H9 (cell line): ENCODE measurements at places on chromosomes 16 and 17. TPM values are rescaled to one million over a fixed set of nuclear protein-coding genes. Genes with fewer than 3 reads are reported as not detected.

DNA sequence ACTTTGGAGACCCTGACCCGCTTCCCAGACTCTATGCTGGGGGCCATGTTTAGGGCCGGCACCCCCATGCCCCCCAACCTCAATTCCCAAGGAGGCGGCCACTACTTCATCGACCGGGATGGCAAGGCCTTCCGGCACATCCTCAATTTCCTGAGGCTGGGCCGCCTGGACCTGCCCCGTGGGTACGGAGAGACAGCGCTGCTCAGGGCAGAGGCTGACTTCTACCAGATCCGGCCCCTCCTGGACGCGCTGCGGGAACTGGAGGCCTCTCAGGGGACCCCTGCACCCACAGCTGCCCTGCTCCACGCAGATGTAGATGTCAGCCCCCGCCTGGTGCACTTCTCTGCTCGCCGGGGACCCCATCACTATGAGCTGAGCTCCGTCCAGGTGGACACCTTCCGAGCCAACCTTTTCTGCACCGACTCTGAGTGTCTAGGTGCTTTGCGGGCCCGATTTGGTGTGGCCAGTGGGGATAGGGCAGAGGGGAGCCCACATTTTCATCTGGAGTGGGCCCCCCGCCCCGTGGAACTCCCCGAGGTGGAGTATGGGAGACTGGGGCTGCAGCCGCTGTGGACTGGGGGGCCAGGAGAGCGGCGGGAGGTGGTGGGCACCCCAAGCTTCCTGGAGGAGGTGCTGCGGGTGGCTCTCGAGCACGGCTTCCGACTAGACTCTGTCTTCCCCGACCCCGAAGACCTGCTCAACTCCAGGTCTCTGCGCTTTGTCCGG lies 1.1 kb downstream of the KCTD11 start:
- H3K4me1 ChIP-seq: 0 out of 2 replicates have a peak, but pooled peaks cover 2% of the 10 kb centered on the region
- H3K27me3 ChIP-seq: no peaks in the 10 kb centered on the region
- H3K36me3 ChIP-seq: no peaks in the 10 kb centered on the region
- no peak overlapping the region for H3K27ac ChIP-seq

- H3K36me3 ChIP-seq: no peaks in the 10 kb centered on the region
- H3K4me1 ChIP-seq: no peaks in the 10 kb centered on the region
- H3K27me3 ChIP-seq: no peaks in the 10 kb centered on the region
- no peak overlapping the region for H3K27ac ChIP-seq
These were observed 73.9 kb upstream of the KIFC3 start for GRCh38 chr16:57876210-57876609.

DNA sequence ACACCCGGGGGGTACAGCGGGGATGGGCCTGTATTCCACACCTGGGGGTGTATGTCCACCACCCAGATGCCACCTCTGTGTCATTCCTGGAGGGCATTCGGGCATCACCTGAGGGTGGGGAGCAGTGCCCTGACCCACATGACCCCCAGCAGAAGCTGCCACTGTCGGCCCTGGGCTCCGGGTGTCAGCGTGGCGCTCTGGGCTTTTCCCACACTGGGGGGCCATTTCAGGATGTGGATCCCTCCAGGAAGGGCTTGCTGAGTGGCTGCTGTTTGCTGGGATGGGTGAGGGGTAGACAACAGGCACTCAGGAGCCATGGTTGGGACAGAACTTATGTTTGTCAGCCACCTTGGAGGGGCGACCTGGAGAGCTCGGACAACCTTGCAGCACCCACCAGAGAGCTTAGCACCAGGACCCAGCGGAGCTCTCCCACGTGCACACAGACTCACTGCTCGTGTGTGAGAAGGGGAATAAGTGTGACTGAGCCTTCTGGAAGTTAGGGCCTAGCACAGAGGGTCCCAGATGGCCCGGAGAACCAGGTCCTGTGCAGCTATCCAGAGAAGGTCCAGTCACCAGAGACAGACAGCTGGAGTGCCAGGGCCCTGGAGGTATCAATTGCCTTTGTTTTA lies 102.7 kb downstream of the METRNL start:
- peaks cover 2% of the 10 kb centered on the region; the same call in 1 of the 3 replicates for H3K36me3 ChIP-seq
- H3K27me3 ChIP-seq: no peaks in the 10 kb centered on the region
- H3K4me3 ChIP-seq: no peak overlapping the region
- no peak for DNase-seq
- H3K4me1 ChIP-seq: no peaks in the 10 kb centered on the region

DNA sequence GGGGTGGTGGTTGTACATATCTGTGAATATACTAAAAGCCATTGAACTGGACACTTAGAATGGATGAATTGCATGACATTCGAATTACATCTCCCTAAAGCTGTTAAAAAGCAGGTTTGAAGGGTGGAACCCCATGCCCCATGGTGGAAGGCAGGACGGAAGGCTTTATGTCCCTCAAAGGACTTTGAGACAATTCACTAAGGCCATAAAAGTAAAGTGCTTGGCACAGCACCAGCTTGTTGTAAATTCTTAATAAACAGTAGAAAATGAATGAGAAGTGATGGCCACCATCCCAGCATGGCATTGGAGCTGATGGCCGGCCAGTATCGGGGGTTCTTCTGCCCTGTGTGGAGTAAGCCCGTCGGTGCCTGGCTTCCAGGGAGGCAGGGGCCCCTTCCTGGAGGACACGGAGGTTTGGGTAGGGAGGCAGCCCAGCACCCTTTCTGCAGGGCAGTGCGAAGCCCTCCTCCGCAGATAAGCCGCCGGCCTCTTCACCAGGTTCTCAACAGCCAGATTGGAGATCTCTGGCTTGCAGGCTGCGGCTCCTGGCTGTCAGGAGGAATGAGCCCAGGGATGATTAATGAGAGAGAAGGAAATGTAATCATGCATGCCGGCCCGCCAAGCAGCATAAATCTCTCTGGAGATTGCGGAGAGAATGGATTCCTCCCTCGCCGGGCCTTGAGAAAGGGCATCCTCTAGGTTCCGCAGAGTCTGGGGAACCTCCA lies 346.9 kb downstream of the FOXL1 start:
- H3K4me3 ChIP-seq: no peak overlapping the region
- H3K4me1 ChIP-seq: no peaks in the 10 kb centered on the region
- H3K27me3 ChIP-seq: no peaks in the 10 kb centered on the region
- peaks cover 2% of the 10 kb centered on the region; the same call in 1 of the 2 replicates for H3K36me3 ChIP-seq
- no peak for DNase-seq

GRCh38 chr17:67829331-67829730 lies 4.0 kb downstream of the BPTF start:
- no peak for DNase-seq
- H3K27me3 ChIP-seq: no peaks in the 10 kb centered on the region
- peak overlapping the region; percentile 96 for H3K4me3 ChIP-seq
- no peaks in the 10 kb centered on the region; the same call in 1 of the 2 replicates for H3K4me1 ChIP-seq
- no peak overlapping the region for H3K27ac ChIP-seq

DNA sequence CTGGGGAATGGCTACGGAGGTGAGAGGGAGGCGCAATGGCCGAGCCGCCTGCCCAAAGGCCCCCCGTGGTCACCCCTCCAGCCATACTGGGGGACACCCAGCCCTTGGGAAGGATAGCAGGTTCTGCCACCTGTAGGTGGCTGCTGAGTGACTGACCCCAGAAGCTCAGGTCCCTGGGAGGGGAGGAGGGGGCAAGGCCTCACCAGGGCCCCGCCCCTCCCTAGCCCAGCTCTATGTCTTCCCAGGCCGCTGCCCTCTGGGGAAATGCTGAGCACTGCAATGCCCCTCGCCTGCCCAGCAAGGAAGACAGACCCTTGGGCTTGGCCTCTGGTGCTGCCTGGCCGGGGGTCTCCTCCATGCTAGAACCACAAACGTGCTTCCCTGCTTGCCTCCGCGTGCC lies 11.4 kb upstream of the CLDN9 start:
- no peak overlapping the region for H3K27ac ChIP-seq
- H3K4me3 ChIP-seq: no peak overlapping the region
- no peaks in the 10 kb centered on the region; the same call in 2 of the 3 replicates for H3K36me3 ChIP-seq
- peak; percentile 76 for DNase-seq
- H3K27me3 ChIP-seq: no peaks in the 10 kb centered on the region

GRCh38 chr17:75589012-75589918 lies 1.7 kb downstream of the MYO15B start:
- H3K36me3 ChIP-seq: peaks cover 1% of the 10 kb centered on the region; the same call in 2 of the 3 replicates
- H3K27ac ChIP-seq: no peak overlapping the region
- H3K4me1 ChIP-seq: 0 out of 2 replicates have a peak, but pooled peaks cover 3% of the 10 kb centered on the region
- peak overlapping the region; percentile 72; the same call in 2 of the 3 replicates for H3K4me3 ChIP-seq
- DNase-seq: peak; percentile 98

DNA sequence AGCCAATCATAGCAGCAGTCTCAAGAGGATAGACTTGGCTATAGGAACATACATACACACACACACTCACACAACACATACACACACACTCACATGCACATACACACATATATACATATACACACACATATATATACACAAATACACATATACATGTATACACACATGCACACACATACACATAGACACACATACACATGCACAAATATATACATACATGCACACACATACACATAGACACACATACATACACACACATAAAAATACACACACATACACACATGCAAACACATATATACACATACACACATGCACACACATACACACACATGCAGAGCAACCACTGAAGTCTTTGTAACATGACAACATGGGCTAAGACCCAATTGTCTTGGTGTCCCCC lies 19.7 kb downstream of the CBLN1 start:
- no peak overlapping the region for H3K27ac ChIP-seq
- H3K4me1 ChIP-seq: no peaks in the 10 kb centered on the region
- H3K4me3 ChIP-seq: no peak overlapping the region
- no peaks in the 10 kb centered on the region for H3K36me3 ChIP-seq
- DNase-seq: no peak

The CCL1 gene
- total RNA-seq: not detected in 2 replicates

The ABCA9 gene
- not detected in 2 replicates for total RNA-seq

The SRP68 gene
- 85.1 and 86.1 TPM in 2 replicates for total RNA-seq

The CD7 gene
- total RNA-seq: 0.22 and 0.35 TPM in 2 replicates

The MT1G gene
- total RNA-seq: 23.4 and 26.2 TPM in 2 replicates

The CPNE7 gene
- total RNA-seq: 22.5 and 23.4 TPM in 2 replicates

The MT1E gene
- 25.9 and 34.4 TPM in 2 replicates for total RNA-seq

The ABCA5 gene
- 4.0 and 4.5 TPM in 2 replicates for total RNA-seq

The C1QTNF8 gene
- not detected in 2 replicates for total RNA-seq

The ELOB gene
- total RNA-seq: 319 and 331 TPM in 2 replicates
